HFFc6 (cell line): ENCODE measurements at places on chromosomes 6 and 20.

GRCh38 chr20:64244281-64244805, 11.2 kb upstream of the PCMTD2 start:
- DNase-seq = no peak

DNA sequence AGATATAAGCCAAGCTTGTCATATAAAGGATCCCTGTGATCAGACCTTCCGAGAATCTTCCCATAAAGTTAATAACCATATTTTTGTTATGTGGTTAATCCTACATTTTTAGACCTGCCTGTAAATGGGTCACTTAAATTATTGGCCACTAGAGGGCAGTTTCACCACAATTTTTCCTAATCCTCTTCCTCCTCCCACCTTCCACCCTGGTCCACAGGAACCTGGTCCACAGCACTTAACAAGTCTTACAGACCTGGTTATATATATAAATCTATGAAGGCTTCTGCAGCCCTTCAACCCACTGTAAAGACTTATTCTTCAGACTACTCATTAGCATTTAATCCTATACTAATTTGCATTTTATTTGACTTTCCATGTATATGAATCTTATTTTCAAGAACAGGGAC, 28.3 kb downstream of the MRS2 start:
- peak; percentile 33 for DNase-seq

DNA sequence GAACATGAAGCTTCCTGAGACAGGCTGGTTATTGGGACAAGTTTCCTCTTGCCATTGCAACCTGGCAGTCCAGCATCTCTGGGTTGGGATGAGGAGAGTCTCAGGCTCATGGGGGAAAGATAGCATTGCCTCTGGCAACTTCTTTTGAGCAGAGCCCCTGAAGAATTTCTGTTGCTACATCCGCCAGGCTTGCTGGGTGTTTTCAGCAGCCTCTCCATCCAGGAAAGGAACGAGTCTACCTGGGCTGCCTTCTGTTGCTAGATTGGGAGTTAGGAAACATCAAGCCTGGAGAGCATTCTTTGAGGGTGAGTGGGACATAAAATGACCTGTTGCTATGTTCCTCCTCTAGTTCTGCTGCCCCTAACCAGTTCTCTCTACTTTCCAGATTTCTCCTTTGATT, 313.5 kb downstream of the RFPL4B start:
- no peak for DNase-seq

DNA sequence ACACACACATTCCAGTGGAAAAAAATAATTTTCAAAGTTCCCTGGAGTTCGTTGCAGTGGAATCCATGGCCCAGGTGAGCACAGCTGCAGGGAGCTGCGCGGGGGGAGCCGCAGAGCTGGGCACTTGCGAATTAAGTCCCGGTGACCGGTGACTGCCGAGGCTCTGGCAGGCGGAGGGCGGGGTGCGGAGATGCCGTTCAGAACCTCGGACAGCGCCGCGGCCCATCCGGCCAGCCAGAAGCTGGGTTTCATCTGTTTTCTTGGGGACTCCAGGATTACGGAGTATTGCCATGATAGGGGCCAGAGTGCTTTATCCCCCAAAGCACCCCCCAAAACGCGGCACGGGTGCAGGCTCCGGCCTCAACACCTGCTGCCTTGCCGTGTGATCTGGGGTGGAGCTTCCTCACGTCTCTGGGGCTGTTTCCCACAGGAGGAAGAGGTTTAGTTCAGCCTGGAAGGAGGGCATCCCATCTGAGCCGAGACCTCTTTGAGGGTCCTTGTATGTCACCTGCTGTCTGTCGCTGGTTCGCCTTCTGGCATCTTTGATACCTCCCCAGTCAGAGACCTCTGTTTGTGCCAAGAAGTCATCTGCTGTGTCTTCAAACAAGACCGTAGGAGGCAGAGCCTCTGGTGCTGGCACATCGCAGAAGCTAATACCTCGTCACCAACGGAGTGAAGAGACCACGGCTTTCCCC, 99.4 kb downstream of the YTHDF1 start:
- DNase-seq = no peak

GRCh38 chr6:117494283-117494682, 11.8 kb downstream of the DCBLD1 start:
- DNase-seq = no peak

DNA sequence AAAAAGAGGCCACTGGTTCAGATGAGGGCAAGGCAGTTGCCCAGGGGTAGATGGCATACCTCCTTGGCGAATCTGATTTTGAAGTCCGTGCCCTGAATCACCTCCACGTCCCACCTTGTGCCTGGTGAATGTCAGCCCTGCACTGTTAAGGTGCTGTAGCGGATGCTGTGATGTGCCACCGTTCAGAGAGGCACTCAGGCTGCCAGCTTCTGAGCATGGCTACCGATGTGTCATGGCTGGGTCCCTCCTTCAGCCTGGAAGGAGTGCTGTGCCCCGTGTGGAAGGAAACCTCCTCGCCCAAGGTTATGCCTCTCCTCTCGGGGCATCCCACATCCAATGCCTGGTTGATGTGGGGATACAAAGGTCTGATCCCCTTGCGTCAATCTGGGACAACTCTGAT, 43.6 kb downstream of the UST start:
- DNase-seq = no peak

GRCh38 chr6:54248319-54248718, 59.9 kb upstream of the TINAG start:
- DNase-seq = no peak

- DNase-seq = peak; percentile 94
Measured at GRCh38 chr6:155528982-155529453, 73.4 kb upstream of the NOX3 start.
